ENCODE measurements at places on chromosomes 5 and 9. TPM values are rescaled to one million over a fixed set of nuclear protein-coding genes. Genes with fewer than 3 reads are reported as not detected.

DNA sequence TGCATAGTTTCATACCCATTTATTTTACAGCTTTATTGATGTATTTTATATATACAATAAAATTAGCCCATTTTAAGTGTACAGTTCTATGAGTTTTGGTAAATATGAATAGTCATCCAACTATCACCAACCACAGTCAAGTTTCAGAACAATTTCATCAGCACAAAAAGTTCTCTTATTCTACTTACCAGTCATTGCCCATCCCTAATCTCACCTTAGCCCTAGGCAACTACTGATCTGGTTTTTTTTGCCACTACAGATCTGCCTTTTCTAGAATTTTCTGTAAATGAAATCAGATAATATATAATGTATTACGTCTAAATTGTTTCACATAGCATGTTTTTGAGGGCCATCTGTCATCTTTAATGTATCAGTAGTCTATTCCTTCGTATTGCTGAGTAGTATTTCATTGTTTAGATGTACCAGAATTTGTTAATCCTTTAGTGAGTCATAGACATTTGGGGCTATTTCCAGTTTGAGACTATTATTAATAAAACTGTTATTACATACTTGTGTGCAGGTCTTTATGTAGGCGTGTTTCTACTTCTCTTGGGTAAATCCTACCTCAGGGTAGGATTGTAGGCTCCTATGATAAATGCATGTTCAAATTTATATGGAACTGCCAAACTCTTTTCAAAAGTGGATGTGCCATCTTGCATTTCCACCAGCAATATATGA is 198.5 kb upstream of the ADAMTSL1 start:
- no peak for DNase-seq

DNA sequence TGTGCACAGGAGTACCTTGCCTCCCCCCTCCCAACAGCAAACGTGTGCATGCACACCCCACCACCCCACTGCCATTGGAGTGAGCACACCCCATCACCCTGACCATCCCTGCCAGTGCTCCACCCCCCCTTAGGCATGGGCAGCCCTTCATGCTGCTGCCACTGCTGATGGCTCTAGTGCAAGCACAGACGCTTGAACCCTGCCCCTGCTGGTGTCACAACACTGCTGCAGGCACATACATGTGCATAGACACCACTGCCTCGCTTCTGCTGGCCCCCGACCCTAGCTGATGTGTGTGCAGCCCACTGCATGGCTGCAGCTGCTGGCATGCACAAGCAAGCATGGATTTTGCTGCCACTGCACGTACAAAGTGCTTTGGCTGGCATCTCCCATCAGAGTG is 16.0 kb upstream of the RGS7BP start:
- no peak for DNase-seq

DNA sequence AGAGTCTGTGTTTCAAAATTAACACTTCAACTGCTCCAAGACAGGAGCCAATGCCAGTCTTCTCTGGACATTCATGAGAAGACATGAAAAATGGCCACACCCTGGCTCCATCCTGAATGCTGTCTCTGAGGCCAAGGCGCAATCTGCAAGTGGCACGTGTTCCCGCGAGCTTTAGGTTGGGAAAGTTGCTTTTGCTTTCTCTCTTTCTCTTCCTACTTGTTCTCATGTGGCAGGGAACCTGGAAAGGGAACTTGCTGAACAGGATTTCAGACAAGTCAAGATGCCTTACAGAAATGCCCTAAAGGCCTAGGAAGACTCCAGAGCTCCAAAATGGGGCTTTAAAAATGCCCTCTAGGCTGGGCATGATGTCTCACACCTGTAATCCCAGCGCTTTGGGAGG is 91.9 kb upstream of the OTULINL start:
- DNase-seq = no peak

The NDST1 gene
- total RNA-seq = 29.9 TPM

The CDKN2B-AS1 gene
- 0.39 TPM for total RNA-seq

DNA sequence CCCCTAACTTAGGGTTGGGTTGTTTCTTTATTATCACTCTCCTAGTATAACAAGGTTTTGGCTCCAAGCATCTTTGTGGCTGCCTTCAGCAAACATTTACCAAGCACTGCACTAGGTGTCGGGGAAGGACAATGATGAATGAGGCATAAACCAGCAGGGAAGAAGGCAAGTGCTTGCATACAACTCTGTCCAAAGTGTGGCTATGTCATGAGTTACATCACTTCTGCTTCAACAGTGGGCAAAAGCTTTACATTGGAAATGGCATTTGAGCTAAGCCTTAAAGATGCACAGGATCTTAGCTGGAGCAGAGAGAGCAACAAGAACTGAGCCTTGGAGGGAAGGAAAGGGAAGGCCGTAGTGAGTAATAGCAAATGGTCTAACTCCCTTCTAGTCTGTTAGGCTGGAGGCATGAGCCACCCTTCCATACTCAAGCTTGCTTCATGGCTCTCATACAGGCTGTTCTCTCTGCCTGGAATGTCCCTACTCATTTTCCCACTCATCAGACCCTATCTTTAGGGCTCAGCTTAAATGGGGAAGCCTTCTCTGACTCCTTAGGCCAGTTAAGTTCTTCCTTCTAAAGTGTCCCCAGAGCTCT is 121.8 kb downstream of the SEMA6A start:
- no peak for DNase-seq

DNA sequence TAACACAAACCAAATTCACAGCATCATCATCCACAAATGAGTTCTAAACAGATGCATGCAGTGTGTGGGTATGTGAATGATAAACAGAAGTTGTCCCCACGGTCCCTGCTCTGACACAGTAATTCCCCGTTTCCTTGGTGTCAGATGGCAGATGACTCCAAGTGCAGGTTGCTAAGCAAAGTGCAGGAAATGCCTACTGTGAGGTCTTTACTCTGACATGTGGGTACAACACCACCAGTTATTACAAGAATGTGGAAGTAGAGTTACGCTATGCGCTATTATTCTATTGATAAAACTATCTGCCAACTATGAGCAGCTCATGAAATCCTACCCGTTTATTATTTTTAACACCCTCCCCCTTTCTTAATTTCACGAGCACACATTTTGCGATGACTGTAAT is 448.9 kb downstream of the BNC2 start:
- no peak for DNase-seq

- no peak for DNase-seq
Observed at GRCh38 chr5:159978358-159978757, 30.6 kb upstream of the TTC1 start.

- DNase-seq = no peak
Observed at GRCh38 chr9:131651599-131651998, 88.3 kb downstream of the RAPGEF1 start.

The SMIM33 gene
- not detected for total RNA-seq

The MYMK gene
- not detected for total RNA-seq

DNA sequence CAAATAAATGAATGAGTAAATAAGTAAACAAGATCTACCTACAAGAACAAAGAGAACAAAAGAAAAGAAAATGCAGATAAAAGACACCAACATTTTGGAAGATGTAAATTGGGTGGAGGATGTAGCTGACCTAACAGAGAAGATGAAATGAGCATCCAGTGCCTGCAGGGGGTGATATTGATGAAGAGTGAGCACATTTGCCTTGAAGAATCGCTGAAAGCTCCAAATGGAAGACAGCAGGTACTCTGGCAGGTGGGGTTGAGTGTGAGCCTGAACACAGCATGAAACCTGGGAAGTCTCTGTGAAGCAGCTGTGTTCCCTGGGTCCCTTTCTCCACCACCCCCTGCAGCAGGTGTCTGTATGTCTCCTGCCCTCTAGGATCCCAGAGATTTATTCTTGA is 125.6 kb downstream of the NXNL2 start:
- DNase-seq = no peak

GRCh38 chr5:142117579-142118151 is 9.1 kb downstream of the NDFIP1 start:
- no peak for DNase-seq

DNA sequence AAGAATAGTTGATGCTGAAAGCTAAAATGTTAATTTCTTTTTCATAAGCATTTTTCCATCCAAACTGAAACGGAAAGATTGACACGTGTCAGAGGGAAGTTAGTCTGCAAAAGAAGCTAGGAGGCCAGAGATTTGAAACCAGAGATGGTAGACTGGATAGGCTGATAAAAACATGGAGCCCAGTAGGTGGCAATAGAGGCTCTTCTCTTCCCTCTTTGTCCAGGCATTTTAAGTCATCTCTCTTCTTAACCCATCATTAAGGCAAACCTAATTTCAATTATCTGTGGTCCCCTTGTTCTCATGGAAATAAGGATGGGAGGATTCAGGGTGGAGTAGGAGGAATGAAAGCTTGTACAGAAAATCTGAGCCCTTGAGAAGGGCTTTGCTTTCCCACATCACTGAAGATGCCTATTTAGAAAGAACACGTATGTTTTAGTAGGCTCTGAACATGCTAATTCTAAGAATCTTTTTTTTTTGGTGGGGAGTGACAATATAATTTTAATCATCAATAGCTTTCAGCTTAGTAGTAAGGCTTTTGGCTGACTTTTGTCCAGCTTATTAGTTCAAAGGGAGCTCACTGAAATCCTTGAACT is 66.6 kb downstream of the ZNF474 start:
- DNase-seq = no peak

- DNase-seq = no peak
Observed at GRCh38 chr5:45691656-45692055, 4.5 kb downstream of the HCN1 start.

DNA sequence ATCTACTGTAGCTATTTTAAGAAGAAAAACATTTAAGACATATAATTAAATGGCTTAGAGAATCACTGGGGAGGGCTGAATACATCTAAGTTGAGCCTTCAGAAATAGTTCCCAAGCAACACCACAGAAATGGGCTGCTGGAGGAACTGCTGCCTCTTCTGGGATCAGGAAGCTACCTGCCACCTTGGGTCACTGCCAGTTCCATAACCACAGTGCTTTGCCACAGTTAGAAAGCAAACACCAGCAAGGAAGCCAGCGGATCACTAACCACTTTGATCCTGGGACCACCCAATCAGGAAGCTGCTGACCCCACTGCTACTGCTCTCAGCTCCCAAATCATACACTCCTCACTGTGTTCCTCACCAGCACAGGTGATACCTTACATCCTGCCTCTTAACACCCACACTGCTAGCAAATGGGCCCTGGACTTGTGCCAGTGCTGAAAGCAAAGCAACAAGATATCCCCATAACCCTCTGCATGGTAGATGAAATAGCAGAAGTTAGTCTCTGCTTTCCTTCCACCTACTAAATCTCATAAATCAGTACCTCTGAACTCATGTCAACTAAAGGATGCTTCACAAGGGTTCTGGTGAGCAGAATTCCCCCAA is 346.9 kb downstream of the DEPDC1B start:
- no peak for DNase-seq

- no peak for DNase-seq
Observed at GRCh38 chr5:103744159-103744558, 181.6 kb upstream of the NUDT12 start.

DNA sequence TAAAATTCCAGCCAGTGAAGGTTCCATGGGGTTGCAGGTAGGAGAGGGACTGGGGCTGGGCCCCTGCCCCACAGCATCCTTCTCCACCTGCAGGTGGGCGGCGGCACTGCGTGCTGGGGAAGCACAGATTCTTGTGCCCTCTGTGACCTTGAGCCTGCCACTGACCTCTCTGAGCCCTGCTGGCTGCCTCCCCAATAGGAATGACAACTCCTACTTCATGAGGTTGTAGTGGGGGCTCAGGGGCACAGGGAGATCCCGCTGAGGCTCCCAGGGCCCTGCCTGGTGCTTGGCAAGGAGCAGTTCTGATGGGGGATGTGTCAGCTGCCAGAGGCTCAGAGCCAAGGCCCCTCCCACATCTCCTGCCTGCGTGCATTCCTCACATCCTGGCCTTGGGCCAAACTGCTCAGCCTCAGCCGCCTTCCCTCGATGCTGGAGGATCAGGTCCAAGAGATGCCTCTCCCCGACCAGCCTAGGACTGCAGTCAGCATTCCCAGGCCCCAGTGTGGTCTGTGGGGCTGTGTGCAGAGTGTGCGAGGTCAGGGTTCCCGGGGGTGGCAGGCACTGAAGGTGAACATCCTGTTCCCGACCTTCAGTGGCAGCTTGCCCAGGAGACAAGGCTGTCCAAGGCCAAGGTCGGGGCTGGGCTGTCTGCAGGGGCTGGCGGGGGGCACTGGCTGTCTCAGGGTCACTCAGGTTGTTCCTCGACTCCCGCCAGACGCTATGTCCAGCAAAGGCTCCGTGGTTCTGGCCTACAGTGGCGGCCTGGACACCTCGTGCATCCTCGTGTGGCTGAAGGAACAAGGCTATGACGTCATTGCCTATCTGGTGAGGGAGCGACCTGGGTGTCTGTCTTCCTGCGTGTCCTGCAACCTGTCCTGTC is 7.0 kb downstream of the ASS1 start:
- peak; percentile 84 for DNase-seq

The RC3H2 gene
- 75.8 TPM for total RNA-seq

DNA sequence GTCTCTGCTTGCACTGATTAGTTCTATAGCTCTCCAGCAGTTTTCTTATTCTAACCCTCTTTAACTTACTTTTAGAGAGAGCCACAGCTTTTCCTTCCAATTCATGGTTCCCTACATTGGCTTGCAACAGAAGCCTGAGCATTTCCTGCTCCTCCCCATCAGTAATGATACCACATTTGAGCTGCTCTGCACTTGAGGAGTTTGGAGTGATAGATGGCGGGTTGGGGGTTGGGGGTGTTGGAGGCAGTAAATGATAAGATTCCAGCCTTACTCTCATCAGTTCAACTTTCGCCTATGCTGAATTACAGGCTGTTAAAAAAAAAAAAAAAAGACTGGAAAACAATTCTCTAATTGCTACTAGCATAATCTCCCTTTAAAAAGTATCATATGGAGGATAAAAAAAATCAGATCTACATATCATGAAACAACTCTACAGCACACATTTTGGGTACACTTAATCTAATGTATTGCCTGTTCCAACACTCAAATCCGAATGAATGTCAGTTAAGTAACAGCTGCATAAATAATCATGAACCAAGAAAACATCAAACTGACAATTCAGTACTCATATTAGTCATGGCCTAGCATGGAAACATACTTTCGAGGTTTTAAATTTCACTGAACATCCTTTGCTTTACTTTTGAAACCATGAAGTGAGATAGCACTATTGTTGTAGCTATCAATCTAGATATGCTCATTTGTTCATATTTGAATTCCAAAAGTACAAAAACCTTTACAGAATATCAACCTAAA is 224.7 kb downstream of the NFIB start:
- DNase-seq = no peak

DNA sequence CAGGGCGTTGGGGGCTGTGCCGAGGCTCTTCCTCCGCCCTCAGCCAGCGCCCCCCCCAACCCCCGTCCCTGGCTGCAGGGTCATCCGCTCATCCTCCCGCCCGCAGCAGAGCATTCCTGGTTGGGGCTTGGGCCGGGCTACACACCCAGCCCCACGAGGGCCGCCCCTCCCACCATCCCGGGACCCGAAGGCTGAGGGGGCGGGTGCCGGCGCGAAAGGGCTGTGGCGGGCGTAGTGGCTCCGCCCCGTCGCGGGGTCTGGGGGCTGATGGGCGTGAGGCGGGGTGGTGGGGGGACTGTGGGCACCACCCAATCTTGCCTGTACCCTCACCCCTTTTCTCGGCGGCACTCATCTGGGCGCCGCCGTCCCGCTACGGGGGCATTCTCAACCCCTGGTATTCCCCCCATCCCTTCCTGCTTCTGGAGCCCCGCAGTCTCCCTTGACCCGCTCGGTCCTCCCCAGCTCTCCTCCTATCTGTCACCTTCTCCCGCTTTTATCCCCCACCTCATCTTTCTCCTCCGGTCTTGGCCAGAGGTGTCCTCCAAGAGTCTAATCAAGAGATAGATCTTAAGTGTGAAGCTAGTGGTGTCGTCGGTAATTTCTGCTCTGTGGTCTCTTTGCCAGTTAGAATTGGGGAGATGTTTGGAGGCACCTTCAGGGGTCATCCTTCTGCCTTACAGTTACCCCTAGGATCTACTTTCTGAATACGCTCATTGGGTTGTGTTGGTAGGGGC is 1.6 kb downstream of the FER start:
- DNase-seq = no peak

The SLC4A9 gene
- total RNA-seq = not detected

The SNX18 gene
- total RNA-seq = 54.7 TPM
